ELR (cell line): ENCODE measurements at places on chromosomes 4 and X.
A peak's percentile ranks its signal among the peaks of the same experiment; 100 is the strongest.

GRCh38 chrX:42920752-42921151, 142.8 kb upstream of the PPP1R2C start:
- no peak for DNase-seq

- no peak for DNase-seq
These were observed 223.1 kb upstream of the TAPT1 start for GRCh38 chr4:16449406-16449805.

GRCh38 chrX:119604766-119605463, 1.3 kb downstream of the NKRF start:
- no peak for DNase-seq

DNA sequence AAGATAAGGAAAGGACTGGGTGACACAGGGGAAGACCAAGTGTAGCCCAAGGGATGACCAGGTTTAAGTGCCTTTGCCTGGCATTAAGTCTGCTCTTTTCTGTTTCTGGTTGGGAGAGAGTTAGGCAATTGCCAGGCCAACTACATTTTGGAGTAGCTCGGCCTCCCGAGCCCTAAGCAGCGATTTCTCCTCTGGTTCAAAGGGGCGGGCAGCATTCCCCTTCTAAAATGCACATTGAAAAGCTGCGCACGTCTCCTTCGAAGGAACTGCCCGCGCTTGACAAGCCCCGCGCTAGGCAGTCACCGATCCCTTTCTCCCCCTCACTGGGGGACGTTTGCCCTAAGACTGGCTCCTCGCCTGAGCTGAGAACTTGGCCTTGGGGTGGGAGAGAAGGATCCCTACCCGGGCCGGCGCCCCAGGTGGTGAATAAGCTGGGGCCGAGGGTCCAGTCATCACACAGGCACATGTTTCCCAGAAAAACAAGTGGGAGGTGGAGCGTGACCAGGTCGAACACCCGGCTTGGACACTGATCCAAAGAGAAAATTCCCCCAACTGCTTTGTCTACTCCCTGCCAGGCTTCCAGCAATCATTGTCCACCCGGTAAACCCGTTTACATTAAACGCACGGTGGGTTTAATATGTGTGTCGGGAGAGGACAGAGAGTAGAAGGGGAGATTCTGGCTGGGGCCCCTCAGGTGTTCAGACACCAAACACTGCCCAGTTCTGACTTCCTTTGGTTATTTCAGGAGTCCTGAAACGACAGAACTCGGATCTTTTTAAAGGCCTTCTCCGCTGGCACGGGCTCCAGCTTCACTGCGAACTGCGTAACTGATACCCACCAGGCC, 4.0 kb downstream of the ARX start:
- DNase-seq: no peak

DNA sequence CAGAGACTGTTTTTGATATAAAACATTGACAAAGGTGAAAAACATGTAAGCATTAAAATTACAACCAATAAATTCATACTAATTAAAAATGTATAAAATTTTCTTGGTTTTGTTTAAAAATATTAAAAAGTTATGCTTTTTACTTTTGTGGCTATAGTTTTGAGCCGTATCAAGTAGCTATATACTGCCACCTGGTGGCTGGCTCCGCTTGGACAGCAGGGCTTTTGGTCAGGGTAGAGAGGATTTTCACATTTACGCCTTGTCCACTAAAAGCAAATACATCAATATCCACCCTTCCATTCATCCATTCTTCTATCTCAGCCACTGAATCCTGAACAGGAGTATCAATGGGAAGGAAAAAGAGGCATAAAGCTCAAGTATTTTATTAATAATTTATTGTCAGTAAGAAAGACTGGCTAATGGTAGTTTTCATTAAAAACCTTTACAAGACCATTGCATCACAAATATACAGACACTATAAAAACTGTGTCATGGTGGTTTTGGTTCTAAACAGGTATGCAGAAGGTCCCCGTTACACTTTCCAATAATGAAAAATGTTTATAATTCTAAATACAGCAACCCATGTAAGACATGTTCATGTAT, 32.1 kb upstream of the MTNR1A start:
- DNase-seq: peak; percentile 63

DNA sequence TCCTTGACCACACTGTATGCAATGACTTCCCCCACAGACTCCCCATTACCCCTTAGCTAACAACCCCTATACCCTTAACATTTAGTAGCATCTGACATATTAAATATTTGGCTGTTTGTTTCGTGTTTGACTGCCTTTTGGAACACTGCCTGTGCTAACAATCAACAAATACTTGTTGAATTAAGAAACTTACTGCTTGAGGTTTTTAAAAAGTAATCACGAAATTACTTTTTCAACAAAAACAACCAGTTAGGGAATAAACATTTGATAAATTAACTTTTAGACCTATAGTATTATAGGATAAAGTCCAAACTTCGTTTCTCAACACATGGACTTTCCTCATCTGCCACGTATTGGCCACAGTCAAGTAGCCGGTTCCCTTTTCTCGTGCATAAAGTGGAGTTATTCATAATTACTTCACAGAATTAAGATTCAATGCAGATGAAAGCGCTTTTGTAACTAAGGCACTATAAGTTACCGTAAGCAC, 555 bp upstream of the ELMOD2 start:
- DNase-seq: no peak

GRCh38 chr4:122766950-122767349, 34.4 kb downstream of the BBS12 start:
- no peak for DNase-seq

DNA sequence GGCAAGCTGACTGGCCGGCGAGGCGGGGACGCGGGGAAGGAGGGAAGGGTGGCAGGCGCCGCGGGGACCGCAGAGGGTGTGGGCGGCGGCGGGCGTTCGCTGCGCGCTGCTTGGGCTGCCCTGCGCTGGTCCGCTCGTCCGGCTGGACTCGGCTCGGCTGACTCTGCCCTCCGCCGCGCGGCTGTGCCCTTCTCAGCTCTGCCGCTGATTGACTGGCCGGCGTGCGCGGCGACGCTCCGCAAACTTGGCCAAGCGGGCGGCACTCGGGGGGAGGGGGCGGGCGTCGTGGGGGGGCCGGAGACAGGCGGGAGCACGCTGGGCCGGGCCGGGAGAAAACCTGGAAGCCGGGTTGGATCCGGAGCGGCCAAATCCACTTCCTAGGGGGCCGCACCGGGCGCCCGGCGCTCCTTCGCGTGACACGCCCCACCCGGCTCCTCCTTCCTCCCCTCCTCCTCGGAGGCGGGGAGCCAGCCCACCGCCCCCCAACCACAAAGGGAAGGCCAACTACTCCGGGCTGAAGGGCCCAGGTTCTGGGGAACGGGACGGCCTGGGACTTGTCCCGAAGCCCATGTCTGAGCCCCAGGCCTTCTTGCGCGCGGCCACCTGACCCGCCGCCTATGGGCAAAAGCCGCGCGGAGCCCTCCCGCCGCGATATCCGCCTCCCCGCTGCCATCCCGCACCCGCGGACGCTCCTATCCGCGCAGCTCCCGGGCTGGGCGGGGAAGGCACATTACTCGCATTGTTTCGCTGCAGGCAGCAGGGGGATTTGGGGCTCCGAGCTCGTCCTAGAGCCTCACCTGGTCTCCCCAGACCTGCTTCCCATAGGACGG, at the start of gene GPC4:
GPC4 (minus strand) TSS at position 214 of the 830 bp plus-strand sequence. CDS start 524 bp downstream, outside the sequence.
- DNase-seq: no peak

- DNase-seq: no peak
These were observed 256.3 kb downstream of the KCNIP4 start for GRCh38 chr4:21692241-21692640.

GRCh38 chr4:170420255-170420693, 330.5 kb upstream of the AADAT start:
- DNase-seq: no peak

DNA sequence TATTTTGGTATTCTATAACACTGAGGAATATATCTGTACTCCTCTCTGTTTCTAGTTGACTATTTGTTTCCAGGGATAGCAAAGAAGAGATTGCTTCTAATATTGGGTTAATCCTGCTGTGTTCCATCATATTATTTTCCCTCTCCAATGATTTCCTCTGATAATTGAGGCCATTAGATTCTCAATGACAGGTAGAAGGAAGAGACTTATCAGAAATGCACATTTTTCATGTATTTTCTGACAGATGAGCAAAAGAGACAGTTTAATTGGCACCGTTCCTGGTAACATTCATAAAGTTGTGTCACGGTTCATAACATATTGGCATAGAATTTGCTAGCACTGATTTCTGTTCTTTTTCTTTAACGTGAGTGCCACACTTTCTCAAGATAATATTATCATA, 58.2 kb downstream of the NRK start:
- no peak for DNase-seq

GRCh38 chrX:20641954-20642353, 375.2 kb upstream of the RPS6KA3 start:
- DNase-seq: no peak
